T1000 (cell line): ENCODE measurements at places on chromosomes 5 and 9.

- no peak for DNase-seq
Observed at GRCh38 chr9:111891910-111892499, 4.6 kb upstream of the UGCG start.

GRCh38 chr9:69130456-69131441 is 43.3 kb upstream of the TJP2 start:
- peak; percentile 13 for DNase-seq

DNA sequence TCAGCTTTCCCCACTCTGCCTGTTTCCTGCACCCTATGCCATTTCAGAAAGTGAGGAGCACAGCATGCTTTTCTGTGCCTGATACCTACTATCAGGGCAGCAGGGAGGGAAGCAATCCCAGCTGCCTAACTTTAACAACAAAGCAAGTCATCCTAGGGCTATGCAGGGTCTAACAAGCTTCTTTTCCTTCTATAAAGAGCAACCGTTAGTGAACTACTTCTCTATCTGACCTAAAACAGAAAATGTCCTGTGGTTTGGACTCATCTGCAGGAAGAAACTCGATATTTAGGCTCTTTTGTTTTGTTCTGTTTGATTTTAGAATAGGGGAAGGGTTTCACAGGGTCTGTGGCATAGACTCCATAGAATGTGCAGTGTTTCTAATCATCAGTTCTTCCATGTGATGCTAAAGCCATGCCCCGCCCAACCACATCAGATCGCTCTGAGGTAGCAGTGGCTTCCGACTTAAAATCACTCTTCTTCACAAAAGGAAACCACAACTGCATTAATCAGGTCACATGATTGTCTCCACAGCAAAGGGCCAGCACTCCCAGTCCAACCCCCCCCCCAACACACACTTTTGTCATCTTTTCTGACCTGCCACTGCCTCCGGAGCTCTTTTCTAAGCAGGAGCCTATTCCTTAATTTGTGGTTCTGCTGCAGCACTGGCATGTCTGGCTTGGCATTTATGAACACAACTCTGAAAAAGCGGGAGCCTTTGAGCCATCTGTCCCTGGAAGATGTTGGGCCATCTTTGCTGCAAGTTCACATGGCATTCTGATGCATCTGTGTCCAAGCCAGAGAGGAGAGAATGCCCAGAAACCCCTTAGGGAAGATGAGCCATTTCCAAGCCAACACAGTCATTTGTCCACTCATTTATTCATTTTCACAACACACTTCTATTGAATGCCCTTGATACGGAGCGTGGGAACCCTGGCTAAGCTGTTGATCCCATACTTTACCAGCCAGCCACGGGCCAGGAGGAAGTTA is 71.6 kb downstream of the CFAP90 start:
- DNase-seq, result no peak

DNA sequence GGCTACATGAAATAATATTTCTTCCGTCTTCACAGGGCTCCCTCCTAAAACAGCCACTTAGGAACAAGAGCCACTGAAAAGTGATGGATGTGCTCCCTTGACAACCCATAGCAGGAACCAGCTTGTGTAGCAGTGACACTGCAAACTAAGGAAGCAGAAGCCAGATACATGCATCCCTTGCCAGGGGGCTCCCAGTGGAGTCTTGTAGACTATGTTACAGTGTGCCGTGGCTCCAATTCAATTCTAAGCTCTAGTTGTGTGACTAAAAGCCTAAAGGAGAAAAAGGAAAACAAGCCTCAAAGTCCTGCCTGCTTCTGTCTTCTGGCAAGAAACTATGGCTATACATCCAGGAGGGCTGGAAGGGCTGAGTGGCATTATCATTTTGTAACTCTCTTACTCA is 12.2 kb upstream of the TAF1L start:
- no peak for DNase-seq

- no peak for DNase-seq
Observed at GRCh38 chr5:130286971-130287370, 382.7 kb downstream of the CHSY3 start.

- no peak for DNase-seq
Observed at GRCh38 chr9:75876999-75877640, 13.4 kb upstream of the PCSK5 start.

DNA sequence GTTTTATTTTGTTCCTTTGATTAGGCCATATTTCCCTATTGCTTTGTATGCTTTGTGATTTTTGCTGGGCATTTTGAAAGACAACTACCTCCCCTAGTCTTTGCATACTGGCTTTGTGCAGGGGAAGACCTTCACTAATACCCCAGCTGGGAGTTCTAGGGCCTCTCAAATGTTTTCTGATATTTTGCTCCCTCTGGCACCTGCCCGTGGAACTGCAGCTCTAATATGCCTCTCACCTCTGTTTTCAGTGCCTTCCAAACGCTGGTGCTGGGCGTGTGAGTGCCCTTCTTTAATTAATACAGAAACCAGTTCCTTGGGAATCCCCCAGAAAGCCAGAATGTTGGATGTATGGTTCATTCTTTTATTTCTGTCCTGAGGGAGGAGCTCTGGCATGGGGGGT is 204.5 kb downstream of the COMMD10 start:
- no peak for DNase-seq
